Naive thymus-derived CD8-positive, alpha-beta T cell (primary cell): ENCODE measurements at places on chromosomes 1 and 21. TPM values are rescaled to one million over a fixed set of nuclear protein-coding genes. Genes with fewer than 3 reads are reported as not detected.

Gene S100A7
- not detected for polyA plus RNA-seq

Gene LINGO4
- polyA plus RNA-seq, result not detected

Gene S100A16
- polyA plus RNA-seq, result not detected

Gene SFN
- not detected for polyA plus RNA-seq

GRCh38 chr1:34319218-34319617 lies 142.5 kb downstream of the C1orf94 start:
- H3K27ac ChIP-seq, result no peak overlapping the region
- H3K36me3 ChIP-seq, result peaks cover 14% of the 10 kb centered on the region
- H3K4me3 ChIP-seq, result no peak overlapping the region
- no peak for DNase-seq
- no peaks in the 10 kb centered on the region for H3K4me1 ChIP-seq
- no peaks in the 10 kb centered on the region for H3K27me3 ChIP-seq

DNA sequence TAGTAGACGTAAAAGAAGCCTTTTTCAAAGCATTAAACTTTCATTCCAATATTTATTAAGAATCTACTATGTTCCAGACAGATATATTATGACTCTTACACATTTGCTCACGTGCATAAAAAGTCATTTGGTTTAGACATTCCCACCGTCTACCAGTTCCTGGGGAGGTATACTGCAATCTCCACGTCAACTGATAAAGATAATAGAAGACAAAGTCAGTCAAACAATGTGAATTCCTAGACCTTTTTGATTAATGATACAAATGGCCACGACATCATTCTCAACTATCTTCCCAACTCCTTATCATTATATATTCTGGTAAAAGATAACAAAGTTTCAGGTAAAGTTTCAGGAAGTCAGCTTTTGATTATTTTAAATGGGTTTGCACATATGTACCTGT lies 69.0 kb downstream of the SIPA1L2 start:
- H3K4me3 ChIP-seq, result no peak overlapping the region
- no peak for DNase-seq
- no peaks in the 10 kb centered on the region for H3K27me3 ChIP-seq
- H3K4me1 ChIP-seq, result peaks cover 1% of the 10 kb centered on the region

GRCh38 chr1:40945491-40945973 lies 34.0 kb upstream of the CTPS1 start:
- no peak overlapping the region for H3K27ac ChIP-seq
- peaks cover 2% of the 10 kb centered on the region for H3K4me1 ChIP-seq
- DNase-seq, result no peak

DNA sequence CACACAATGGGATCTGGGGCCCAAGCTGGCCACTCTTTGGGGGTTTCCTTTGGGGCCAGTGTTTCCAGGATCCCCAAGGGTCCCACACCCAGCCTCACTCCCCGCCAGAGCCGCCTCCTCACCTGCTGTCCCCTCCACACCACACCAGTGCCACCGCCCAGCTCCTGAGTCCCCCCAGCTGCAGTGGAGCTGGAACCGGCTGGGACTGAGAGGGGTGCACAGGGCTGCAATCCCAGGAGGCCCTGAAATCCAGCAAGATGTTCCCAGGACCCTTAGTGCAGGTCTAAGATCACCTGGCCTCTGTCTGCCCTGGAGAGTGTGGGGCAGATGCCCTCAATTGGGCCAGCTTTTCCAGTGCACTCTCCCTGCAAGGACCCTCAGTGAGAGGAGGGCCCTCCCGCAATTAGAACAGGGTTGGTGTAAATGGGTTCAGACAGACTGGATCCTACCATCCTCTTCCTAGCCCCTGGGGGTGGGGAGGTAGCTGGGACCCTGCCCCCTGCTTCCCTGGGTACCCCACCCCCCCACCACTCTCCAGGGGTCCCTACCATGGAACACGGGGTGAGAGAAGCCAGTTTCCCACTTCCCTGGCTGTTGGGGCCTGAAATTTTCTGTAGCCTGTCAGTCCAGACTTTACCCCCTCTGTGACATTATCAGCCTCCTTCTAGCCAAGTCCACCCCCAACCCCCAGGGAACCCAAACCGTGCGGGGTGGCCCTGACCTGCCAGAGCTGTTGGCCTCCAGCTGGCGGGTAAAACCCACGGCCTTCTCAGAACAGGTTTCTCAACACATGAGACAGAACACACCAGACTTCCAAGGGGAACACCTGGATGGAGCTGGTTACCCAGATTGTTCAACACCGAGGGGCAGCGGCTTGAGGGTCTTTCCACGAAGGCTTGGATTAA lies 7.0 kb downstream of the KRTAP10-12 start:
- DNase-seq, result no peak
- H3K4me3 ChIP-seq, result no peak overlapping the region
- peaks cover 10% of the 10 kb centered on the region for H3K4me1 ChIP-seq
- peaks cover 7% of the 10 kb centered on the region for H3K36me3 ChIP-seq
- H3K27me3 ChIP-seq, result peaks cover 86% of the 10 kb centered on the region

DNA sequence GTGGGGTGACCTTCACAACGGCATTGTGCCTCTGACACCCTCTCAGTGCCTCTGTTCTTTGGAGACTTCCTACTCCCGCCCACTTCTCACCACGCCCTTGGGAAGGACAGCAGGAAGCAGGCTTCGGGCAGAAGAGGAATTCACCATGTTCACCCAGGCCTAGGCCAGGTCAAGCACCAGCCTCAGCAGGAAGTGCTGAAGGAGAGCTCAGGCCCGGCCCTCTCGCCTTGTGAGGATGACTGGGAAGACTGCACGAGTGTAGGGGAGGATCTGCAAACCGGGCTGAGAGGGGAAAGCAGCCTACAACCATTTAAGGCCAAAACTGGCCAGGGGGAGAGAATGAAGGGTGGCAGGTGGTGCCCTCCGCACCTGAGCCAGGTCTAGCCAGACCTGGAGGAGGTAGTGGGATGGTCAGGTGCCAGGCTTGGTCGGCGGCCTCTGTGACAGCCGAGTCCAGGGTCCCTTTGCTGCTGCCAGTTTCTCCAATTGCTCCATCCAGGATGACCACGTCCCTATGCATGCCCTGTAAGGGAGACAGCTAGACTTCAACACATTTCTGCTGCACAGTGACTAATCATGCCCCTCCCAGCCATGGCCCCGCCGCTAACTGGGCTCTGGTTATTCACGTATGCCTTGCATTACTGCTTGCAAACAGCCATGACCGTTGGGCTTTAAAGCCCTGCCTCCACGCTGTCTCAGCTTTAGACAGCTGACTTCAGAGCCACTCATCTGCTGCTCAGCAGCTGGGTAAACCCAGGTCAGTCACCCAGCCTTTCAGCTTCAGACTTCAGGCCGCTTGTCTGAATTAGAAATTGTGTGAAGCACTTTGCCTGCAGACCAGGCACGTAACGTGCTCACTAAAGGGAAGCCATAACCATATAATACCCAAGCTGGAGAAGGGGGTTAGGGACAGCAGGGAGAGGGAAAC lies 8.9 kb downstream of the MRTO4 start:
- H3K4me1 ChIP-seq, result peaks cover 3% of the 10 kb centered on the region
- H3K27me3 ChIP-seq, result no peaks in the 10 kb centered on the region
- no peak overlapping the region for H3K27ac ChIP-seq
- no peak for DNase-seq
- H3K4me3 ChIP-seq, result no peak overlapping the region

GRCh38 chr21:38477226-38477625 lies 21.1 kb downstream of the ERG start:
- peaks cover 43% of the 10 kb centered on the region for H3K27me3 ChIP-seq
- DNase-seq, result no peak
- no peak overlapping the region for H3K27ac ChIP-seq
- H3K4me1 ChIP-seq, result peaks cover 13% of the 10 kb centered on the region

DNA sequence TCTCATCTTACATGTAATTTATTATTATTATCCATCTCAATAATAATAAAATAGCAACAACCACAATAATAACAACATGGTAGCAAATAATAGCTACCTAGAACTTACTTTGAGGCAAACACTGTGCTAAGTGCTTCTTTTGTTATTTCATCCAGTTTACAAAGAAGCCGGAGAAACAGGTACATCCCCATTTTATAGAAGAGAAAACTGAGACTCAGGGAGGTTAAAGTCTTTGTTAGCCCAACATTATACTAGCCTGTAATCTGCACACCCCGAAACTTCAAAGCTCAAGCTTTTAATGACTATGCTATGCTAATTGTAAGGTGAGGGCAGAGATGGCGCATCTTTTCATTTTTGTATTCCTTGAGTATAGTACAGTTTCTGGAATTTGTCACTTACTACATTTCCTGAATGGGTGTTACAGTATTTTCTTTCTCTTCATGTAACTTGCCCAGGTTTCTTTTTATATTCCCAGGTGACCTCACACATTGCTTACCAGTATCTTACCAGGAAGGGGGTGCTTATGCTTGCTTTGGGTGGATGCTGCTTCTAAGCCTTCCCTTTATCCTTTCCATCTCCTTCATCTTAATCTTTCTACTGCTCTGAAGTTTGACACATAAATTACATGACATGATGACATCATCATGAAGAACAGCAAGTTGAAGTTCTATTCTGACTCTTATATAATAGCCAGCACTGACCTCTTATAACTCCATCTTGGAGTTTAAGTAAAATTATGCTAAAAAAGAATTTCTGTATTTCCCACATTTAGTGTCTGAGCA lies 8.3 kb downstream of the GCLM start:
- no peak for DNase-seq
- peaks cover 16% of the 10 kb centered on the region for H3K4me1 ChIP-seq
- H3K4me3 ChIP-seq, result no peak overlapping the region
- no peak overlapping the region for H3K27ac ChIP-seq
